ENCODE measurements at places on chromosomes 5 and 9.

GRCh38 chr5:122077366-122078115 is 518 bp downstream of the LOX start:
- DNase-seq: no peak

GRCh38 chr5:151706906-151707305 is 20.2 kb upstream of the SPARC start:
- DNase-seq: no peak

DNA sequence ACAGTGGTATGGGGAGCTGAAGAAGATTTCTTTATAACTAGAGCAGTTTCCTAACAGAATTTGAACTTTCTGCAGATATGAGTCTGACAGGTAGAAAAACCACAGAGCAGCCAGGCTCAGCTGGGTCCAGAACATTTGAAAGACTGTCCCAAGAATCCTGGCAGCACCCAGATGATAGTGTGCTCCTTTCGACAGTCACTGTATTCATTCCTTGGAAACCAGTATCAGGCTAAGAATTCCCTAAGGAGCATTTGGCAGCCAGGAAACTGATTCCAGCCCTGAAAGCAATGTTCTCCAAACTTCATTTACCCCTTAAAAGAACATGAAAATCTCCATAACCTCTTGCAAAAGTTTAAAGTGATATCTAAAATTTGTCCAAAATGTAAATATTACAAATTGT is 123.0 kb upstream of the MTAP start:
- DNase-seq: no peak

- no peak for DNase-seq
Measured at GRCh38 chr5:6705088-6705487, 8.1 kb upstream of the TENT4A start.

DNA sequence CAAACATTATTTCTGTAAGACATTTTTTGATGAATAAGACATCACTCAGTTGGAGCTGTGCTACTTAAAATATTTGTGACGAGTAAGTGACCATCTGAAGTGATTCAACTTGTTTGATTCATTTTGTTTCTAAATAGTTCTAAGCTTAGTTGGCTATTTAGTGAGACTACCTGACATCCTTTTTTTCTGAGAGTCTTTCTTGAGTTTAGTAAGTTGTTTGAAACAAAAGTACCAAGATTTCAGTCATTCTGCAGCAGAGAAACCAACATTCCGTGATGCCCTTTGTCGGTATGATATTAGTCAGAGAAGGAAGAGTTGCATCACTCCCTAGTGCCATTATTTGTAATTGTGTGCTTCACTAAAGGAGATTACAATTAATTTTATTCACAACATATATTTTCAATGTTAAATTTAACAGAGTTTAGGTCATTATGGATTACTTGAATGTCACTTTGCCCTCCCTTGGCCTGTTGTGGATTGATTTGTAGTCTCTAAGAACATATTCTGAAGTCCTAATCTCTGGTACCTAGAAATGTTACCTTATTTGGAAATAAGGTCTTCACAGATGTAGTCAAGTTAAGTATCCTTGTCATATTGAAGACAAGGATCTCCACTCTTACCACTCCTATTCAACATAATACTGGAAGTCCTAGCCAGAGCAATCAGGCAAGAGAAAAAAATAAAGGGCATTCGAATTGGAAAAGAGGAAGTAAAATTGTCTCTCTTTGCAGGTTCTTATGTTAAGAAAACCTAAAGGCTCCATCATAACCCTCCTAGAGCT is 212.2 kb downstream of the PCSK1 start:
- DNase-seq: no peak

- DNase-seq: no peak
Measured at GRCh38 chr5:8184455-8185063, 315.6 kb downstream of the MTRR start.

Measured in stimulated activated CD8-positive, alpha-beta memory T cell treated with anti-CD3 and anti-CD28 coated beads, Interleukin-4, amount 100 ng/mL, for 4 hours (primary cell).